ENCODE measurements at places on chromosomes 7 and 10.

GRCh38 chr10:9668411-9668810 is 1349.3 kb upstream of the CELF2 start:
- DNase-seq = no peak

DNA sequence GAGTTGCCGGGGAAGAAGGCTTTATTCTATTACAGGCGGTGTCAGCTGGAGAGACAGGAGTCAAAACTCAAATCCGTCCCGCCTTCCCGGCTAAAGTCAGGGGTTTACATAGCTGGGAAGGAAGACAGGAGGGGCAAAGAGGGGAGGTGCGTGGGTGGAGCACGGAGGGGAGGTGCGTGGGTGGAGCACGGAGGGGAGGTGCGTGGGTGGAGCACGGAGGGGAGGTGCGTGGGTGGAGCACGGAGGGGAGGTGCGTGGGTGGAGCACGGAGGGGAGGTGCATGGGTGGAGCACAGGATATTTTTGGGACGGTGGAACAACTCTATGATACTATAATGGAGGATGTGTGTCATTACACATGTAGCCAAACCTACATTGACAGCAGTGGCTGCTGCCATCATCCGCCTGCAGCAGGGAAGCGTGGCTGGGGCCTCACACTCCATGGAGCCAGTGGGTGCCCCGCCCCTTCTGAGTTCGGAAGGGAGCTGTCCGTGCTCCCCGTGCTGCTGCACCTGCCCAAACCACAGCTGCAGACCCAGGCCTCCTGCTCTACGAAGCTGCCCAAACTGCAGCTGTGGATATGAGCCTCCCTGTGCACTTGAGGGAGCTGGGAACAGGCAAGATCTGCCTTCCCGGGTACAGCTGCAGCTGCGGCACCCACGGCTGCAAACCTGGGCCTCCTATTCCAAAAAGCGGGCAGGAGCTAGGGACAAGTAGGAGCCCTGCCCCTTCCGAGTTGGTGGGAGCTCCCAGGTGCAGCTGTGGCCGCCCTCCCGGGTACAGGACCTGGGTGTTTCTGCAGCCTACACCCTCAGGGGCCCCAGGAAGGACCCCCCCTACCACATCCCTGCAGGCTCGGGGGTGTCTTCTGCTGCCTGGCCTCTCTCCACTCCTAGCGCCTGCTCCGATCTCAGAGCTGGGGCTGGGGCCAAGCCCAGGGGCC is 119.4 kb downstream of the DYNC2I1 start:
- DNase-seq = no peak

DNA sequence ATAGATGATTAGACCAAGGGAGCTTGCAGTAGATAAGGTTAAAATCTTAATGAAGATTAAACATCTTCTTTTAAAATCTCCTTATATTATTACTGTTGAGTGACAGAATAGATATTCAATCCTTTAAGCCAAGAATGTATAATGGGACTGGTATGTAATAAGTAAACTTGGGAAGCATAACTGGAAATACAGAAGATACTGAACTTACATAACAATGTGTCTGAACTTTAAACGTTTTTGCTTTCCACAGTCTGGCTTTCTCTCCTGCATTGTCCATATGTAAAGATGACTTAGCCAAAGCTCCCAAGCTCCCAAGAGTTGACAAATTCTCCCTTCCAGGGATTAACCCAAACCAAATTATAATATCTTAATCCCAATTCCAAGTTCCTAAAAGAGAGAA is 129.8 kb downstream of the KCND2 start:
- DNase-seq = no peak

DNA sequence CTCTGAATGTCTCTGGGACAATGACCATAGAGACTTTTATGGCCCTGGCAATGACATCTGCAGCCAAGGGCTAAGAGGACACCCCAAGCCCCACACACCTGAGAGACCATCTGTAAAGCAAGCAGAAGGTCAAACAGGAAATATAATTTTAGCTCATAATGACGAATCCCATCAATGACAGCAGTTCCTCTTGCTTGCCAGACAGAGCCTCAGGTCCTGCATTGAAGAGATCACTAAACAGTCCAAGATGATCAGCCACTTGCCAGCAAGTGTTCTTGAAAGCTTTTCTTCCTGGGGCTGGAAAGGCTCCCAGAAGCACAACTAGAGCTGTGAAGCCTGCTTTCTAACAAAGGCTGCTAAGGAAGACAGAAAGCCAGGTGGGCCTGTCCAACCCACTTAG is 993.7 kb upstream of the AUTS2 start:
- DNase-seq = no peak

DNA sequence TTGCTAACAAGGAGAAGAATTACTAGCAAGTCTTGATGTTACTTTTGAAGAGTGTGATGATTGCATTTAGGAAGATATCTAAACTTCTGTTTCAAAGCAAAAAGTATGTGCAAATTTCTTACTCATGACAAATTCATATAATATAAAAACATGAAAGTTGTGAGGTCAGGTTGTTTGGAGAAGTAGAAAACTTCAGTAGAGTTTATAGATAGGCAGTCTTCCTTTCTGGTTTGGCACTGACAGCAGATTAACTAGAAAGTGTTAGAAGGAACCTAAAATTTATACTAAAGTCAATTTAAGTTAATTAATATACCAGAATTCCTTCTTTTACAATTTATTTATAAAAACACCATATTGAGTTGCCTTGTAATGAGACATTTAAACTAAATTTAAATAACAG is 16.9 kb downstream of the PTEN start:
- no peak for DNase-seq

GRCh38 chr7:49778731-49779270 is 5.4 kb downstream of the VWC2 start:
- no peak for DNase-seq
